LoVo (cell line): ENCODE measurements at places on chromosomes 12 and 14.

GRCh38 chr12:50166799-50167048 is 445 bp downstream of the CERS5 start:
- no peak for DNase-seq

- DNase-seq = no peak
Observed at GRCh38 chr12:46209170-46209569, 59.7 kb downstream of the SLC38A1 start.

- DNase-seq = no peak
Observed at GRCh38 chr12:127150479-127150878, 1116.5 kb upstream of the TMEM132C start.

DNA sequence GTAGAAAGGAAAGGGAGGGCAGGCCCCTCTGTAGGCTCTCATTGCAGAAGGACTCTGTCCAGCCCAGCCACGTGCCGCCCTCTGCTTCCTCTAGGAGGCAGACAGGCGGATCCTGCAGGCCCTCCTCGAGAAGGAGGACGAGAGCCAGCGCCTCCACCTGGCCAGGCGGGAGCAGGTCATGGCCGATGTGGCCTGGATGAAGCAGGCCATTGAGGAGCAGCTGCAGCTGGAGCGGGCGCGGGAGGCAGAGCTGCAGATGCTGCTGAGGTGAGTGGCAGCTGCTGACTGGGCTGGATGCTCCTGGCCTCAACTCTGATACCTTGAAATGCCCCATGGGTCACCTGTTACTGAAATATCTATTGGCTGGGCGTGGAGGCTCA is 10.9 kb downstream of the TCHP start:
- no peak for DNase-seq
